ENCODE measurements at places on chromosomes 11 and 22.

DNA sequence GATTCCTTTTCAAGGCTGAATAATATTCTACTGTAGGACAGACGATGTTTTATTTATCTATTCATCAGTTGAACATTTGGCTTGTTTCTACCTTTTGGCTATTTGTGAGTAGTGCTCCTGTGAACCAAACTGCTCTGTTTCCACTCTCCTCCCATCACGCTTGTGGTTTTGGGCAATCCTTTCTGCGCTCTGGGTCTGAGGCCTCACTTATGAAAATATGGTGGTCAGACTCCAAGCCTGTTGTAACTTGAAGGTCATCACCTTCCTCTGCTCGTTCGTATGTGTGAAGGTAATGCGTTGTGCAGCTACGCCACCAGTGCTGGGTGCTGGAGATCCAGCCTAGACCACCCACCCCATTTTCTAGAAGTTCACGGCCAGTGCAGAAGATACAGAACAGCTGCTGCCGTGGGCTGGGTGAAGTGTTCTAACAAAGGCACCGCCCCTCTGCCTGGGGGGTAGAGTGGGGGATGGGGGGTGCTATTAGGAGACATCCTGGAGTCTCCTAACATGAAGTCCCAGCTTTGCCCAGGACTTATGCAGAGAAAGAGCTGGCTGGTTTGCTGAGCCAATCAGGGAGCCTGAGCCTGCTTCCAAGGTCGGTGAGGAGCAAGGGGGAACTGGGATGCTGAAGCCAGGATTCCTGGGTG, 21.0 kb downstream of the PTPN5 start:
- no peak for DNase-seq

DNA sequence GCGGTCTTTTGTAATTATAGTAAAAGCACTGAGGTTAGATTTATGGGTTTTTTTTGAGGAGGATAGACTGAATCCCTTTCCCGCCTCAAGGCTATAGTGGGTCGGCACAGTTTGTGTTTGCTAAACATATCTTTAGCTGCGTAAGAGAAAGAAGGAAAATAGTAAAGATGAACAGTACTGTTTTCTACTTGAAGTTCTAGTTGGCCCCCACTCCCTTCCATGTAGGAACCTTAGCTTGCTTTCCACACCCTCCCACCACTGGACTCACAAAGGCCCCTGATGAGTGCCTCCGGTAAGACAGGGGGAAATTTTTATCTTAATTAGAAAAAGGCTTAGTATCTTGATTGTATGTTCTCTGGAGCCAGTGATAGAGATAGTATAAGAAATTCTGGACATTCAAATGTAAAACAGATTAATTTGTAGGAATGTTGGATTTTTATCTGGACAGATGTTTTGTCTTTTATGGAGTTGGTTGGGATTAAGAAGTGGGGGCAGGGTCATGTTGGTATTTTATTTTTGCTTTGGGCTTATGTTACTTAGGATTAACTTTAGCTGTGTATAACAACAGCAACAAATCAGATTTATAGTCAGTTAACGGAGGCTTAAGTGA, 49.4 kb downstream of the PTPRJ start:
- DNase-seq = no peak

DNA sequence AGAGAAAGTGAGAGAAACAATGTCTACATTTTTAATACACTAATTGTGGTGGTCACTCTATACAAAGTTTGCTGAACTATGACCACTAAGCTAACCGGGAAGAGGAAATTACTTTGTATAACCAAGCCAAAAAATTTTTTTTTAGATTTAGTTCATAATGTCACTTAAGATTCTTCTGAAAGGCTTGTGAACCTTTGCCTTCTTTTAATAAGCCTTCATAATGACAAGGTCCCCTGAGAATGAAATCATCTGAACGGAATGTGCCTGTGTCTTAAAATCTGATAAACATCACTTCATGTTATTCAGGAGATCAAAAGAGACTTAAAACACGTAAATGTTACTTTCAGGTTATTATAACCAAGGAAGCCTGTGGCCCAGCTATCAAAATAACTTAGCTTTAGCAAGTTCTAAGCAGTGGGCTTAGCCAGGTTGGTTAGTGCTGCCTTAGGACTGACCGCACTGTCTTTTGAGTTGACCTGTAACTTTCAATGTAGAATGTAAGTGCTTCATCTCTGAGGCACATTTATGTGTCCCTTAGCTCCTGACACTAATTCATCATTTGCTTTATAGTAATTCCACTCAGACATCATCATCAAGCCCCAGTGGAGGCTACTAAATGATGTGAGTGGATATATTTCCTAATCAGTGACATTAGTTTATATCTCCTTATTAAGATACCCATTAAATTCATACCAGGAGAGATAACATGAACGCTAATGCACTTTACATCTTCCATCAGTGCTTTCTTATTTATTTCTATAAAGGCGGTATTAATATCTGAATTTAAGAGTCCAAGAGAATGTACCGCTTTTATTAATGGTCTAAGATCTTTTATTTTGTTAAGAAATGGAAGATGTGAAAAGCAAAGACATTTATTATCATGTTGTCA, 122.5 kb downstream of the WNT11 start:
- no peak for DNase-seq

- DNase-seq = no peak
Observed at GRCh38 chr22:42190274-42190673, 59.7 kb upstream of the CYP2D6 start.

GRCh38 chr22:39428597-39429071, 28.2 kb upstream of the MGAT3 start:
- DNase-seq = no peak

GRCh38 chr11:112235750-112236390, 9.6 kb downstream of the PTS start:
- DNase-seq = no peak

GRCh38 chr11:132559331-132560036, 972.8 kb downstream of the OPCML start:
- DNase-seq = no peak

GRCh38 chr11:117642396-117642795, 154.6 kb downstream of the DSCAML1 start:
- no peak for DNase-seq

DNA sequence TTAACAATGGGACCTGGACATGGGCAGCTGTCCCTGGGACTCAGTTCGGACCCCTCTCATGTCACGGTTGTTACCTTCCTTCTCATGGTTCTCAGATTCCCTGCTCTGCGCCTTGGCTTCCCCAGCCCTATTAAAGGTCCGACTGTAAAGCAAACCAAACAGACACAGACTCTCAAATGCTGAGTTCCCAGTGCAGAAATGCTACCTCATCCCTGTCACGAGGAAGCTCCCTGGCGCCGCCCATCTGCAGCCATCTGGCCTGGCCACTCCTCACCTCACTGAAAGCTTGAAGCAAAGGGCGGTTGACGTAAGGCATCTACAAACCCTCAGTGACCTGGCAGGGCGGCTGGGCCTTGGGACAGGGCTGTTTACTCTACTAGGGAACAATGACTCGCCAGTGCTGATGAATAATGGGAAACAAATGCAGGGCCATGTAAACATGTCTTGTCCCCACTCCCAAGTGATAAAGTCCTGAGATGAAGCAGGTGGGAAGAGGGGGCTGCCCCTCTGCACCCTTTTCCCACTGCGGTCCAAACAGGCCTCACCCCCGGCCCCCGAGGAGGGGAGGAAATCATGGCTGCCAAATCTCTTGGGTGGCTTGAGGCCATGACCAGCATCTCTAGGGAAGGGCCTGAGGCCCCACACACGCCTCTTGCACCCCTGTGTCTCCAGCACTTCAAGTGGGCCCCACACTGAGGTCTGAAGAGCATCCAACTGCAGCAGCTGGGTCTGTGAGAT, 49.3 kb downstream of the SCUBE1 start:
- DNase-seq = no peak

DNA sequence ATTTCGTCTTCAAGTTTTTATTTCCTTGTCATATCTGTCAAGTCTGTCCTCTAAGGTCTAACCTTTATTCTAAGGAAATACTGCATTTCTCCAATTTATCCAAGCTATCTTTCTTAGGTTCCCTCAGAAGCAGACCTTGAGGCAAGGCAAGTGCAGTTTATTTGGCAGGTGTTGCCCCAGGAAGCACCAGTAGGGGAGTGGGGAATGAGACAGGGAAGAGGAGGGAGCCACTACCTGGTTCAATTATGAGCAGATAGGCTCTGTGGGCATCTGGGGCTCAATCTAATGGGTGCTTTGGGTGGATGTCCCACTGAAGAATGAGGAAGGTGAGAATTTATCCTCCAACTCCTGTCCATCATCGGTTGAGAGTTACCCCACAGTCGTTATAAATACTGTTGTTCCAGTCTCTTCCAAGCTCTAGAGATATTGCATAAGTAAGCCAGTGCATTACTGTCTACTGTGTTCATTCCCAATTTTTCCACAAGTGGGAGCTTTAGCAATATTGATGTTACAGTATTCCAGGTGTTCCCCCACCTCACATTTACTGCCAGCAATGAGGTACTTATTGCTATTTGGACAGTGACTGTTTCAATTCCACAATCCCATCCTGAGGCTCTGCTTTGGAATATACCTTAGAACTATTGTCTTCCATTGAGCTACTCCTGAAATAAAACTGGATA, 154.9 kb upstream of the CEP126 start:
- DNase-seq = no peak

- DNase-seq = no peak
Observed at GRCh38 chr22:31621507-31622124, 40.4 kb downstream of the PISD start.

DNA sequence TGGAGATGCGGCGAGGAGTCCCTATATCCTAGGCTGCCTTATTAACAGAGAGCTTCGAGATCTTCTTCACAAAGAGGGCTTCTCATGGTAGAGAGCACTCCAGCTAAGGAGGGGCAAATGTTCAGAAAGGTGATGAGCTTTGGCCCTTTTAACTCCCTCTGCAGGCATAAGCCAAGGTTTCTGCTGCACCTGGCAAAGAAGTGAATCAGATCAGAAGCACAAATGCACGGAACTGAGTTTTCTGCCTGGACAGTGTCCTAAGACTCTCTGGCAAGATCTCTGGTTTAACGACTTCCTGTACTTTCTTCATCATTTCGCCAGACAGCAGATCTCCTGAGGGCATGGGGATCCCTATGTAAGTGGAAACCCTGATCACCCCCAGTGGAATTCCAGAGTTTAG, 37.2 kb downstream of the POU2AF3 start:
- DNase-seq = no peak

- DNase-seq = no peak
Observed at GRCh38 chr11:122706291-122707088, 51.0 kb downstream of the UBASH3B start.

- no peak for DNase-seq
Observed at GRCh38 chr11:92595052-92595451, 370.4 kb downstream of the FAT3 start.

GRCh38 chr11:82720267-82721065, 13.2 kb downstream of the FAM181B start:
- DNase-seq = no peak

GRCh38 chr22:17562906-17563870, at the start of gene SLC25A18:
Gene SLC25A18 (plus strand): TSS chr22:17563498. CDS start chr22:17579945, 16,447 bp downstream.
- DNase-seq = no peak

GRCh38 chr11:87300640-87301380, 263.1 kb downstream of the TMEM135 start:
- DNase-seq = no peak

DNA sequence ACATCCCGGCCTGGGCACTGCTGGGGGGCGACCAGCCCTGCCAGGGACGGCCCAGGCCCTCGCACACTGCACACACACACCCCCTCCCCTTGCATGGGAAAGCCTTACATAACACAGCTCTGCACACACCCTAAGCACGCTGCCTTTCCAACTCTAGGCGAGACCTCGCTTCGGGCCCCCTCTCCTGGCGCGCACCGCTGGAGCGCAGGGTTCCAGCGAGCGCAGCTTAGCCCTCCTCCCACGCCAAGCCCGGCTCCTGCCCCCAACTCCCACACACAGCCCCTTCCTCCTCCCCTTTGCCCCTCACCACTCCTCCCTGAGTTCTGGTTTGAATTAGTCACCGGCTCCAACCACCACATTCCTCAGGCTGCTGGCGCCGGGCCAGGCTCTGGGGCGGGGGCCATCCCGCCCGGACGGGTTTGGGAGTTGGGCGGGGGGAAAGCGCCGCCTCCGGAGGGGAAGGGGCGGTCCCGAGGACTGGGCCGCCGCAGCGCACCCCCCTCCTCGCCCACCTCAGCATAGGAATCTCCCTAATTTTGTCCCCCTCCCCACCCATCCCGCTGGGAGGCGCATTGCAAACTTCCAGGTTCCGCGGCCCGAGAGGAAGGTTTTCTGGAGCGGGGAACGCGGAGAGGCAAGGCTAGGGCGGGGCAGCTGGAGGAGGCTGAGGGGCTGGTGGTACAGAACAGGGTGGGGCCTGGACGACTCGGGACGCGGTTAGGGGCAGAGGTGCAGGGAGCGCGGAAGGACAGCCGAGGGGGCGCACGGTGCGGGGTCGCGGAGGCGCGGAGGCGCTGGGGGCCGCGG, 966 bp downstream of the AHNAK start:
- peak; percentile 97 for DNase-seq

- DNase-seq = no peak
Observed at GRCh38 chr11:102368472-102368871, 21.5 kb downstream of the BIRC2 start.

DNA sequence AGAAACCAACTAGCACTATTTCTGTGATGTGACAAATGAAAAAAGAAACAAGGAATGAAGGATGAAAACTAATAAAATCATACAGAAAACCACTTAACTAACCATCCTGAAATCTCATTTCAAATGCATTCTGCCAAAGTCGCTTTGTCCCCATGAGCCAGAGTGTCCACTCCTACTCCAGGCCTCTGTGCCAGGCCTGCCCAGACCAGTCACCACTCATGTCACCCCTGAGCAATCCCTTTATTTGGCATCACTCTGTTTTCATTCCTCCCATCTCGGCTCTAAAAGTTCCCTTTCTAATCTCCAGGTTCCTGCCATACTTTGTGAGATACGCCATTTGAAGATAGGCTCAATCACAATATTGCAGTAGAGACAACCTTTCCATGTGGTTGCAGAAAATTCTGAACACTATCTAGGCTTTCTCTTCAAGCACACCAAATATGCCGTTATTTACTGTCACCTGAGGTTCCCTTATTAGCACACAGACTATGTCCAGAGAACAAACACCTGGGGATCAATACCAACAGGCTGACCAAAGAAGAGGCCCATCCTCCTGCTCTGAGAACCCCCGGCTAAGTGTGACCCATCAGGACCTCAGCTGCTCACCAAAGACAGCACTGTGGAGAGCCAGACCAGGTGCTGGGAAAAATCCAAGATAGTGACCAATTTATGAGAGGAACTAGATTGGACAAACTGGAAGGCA, 202.4 kb downstream of the LARGE1 start:
- DNase-seq = no peak

GRCh38 chr11:46278387-46279125, 1.1 kb downstream of the CREB3L1 start:
- no peak for DNase-seq

Measured in mesenteric fat pad (tissue), 1 donor.